ENCODE measurements at places on chromosomes 4 and X. TPM values are rescaled to one million over a fixed set of nuclear protein-coding genes. Genes with fewer than 3 reads are reported as not detected.

GRCh38 chrX:149647505-149647904, 15.9 kb upstream of the TMEM185A start:
- H3K27me3 ChIP-seq: peaks cover 6% of the 10 kb centered on the region
- no peaks in the 10 kb centered on the region for H3K4me1 ChIP-seq
- DNase-seq: no peak

DNA sequence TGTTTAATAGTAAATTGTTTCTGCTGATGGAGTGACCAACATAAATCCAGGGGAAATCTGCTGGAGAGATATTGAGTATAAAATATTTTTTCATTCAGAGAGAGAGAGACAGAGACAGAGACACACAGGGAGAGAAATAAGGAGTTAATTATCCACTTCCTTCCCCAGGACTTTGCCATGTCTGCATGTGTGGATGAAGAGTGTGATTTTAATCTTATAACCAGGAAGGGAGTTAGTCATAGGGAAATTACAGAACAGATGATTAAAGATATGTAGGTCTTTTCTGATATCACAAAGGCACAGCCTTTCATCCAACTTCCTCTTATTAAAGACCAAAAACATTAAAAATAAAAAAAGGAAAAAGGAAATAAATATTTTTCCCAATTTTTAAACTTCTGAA, 526.3 kb downstream of the SPRY1 start:
- peaks cover 15% of the 10 kb centered on the region for H3K4me1 ChIP-seq
- no peak overlapping the region for H3K4me3 ChIP-seq

The GUCY1A1 gene
- not detected for total RNA-seq

- H3K4me3 ChIP-seq: no peak overlapping the region
- H3K4me1 ChIP-seq: no peaks in the 10 kb centered on the region
- DNase-seq: peak; percentile 28
- H3K27me3 ChIP-seq: no peaks in the 10 kb centered on the region
These were observed 6.4 kb upstream of the FGG start for GRCh38 chr4:154618708-154619315.

The CT45A2 gene
- not detected for total RNA-seq

DNA sequence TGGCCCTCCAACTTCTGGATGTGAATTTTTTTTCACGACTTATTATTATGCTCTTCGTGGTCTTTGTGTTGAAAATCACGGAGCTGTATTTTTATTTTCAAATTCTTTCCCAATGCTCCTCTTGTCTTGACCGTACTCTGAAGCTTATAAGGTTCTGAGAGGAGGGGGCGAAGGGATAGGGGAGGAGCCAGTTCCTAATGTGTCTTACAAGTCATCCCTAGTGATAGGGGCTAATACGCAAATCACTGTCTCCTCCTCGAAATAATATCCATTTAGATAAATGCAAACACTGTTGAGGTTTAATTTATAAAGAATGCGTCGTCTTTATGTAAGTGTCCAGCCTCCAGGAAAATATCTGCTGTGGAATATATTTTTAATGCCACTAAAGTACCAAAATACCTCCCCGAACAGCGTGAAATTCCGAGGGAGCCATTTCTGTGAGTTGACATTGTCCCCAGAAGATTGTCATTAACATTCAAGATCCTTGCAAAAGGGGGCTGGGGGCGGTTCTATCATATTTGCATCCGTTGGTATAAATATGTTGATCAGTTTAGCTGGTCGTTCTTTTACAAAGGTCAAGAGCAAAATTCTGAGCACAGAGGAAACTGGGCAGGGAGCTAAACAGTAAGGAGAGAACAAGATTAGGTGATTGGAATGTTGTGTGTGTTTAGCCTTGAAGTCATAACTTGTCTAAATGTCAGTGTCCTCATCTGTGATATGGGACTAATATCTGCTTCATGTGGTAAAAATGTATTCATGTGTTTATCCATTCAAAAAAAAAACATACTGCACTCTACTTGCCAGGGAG, 3.7 kb upstream of the FAT1 start:
- DNase-seq: no peak
- H3K4me1 ChIP-seq: peaks cover 32% of the 10 kb centered on the region
- H3K27ac ChIP-seq: peak overlapping the region; percentile 94
- peaks cover 7% of the 10 kb centered on the region for H3K27me3 ChIP-seq
- peaks cover 28% of the 10 kb centered on the region for H3K36me3 ChIP-seq

- peaks cover 3% of the 10 kb centered on the region for H3K36me3 ChIP-seq
- no peak for DNase-seq
- H3K27me3 ChIP-seq: no peaks in the 10 kb centered on the region
These were observed 36.8 kb downstream of the BCOR start for GRCh38 chrX:40061005-40061404.

The SRP72 gene
- 161 TPM for total RNA-seq

DNA sequence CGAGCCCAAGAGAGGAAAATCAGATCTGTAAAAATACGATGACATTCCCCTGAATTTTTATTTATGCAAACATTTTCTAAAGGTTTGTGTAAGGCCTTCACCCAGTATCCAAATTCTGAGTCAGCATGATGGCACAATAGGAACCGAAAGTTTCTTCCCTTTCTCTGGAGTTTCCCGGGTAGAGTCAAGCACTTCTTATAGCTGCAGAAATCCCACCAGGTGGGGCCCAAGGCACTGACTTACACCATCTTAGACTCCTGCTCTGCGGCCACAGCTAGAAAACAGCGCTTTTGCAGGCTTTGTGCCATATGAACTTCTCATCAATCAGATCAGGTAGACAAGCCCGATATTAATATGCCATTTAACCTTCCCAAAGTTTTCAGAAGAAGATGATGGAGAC, 13.4 kb downstream of the LEF1 start:
- no peaks in the 10 kb centered on the region for H3K4me1 ChIP-seq
- no peak overlapping the region for H3K27ac ChIP-seq
- peaks cover 8% of the 10 kb centered on the region for H3K27me3 ChIP-seq
- H3K4me3 ChIP-seq: no peak overlapping the region
- no peaks in the 10 kb centered on the region for H3K36me3 ChIP-seq

- peaks cover 7% of the 10 kb centered on the region for H3K36me3 ChIP-seq
- DNase-seq: peak; percentile 64
- peak overlapping the region; percentile 51 for H3K4me3 ChIP-seq
- peak overlapping the region; percentile 48 for H3K27ac ChIP-seq
These were observed 35.4 kb downstream of the FABP2 start for GRCh38 chr4:119286377-119287002.

The PHOX2B gene
- total RNA-seq: not detected

The AMOT gene
- total RNA-seq: 0.10 TPM

DNA sequence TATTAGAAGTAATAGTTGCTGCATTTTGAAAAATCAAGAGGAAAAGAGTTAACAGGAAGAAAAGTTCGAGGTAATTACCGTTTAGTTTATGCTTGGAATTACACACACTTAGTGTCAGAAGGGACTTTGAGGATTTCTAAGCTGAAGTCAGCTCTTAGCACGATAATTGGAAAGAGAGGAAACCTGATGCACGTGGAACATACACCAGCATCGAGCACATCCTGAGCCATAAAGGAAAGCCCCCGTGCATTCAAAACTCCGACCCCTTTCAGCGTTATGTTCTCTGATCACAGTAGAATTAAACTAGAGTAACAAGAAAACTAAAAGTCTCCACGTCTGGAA, 400 bp upstream of the PAQR3 start:
- H3K27ac ChIP-seq: peak overlapping the region; percentile 57
- peaks cover 14% of the 10 kb centered on the region for H3K27me3 ChIP-seq
- H3K36me3 ChIP-seq: no peaks in the 10 kb centered on the region
- DNase-seq: no peak

DNA sequence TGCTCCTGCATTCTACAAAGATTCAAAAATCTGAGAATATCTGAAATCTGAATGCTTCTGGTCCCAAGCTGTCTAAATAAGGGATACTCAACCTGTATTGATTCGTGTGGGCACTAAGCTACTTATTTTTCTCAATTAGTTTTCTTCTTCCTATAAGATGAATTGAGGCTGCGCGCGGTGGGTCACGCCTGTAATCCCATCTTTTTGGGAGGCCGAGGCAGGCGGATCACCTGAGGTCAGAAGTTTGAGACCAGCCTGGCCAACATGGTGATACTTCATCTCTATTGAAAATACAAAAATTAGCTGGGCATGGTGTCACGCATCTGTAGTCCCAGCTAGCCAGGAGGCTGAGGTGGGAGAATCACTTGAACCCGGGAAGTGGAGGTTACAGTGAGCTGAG, 122.3 kb downstream of the PDLIM5 start:
- no peak overlapping the region for H3K4me3 ChIP-seq
- peaks cover 33% of the 10 kb centered on the region for H3K36me3 ChIP-seq
- H3K27ac ChIP-seq: no peak overlapping the region
- no peak for DNase-seq
- peaks cover 68% of the 10 kb centered on the region for H3K4me1 ChIP-seq

DNA sequence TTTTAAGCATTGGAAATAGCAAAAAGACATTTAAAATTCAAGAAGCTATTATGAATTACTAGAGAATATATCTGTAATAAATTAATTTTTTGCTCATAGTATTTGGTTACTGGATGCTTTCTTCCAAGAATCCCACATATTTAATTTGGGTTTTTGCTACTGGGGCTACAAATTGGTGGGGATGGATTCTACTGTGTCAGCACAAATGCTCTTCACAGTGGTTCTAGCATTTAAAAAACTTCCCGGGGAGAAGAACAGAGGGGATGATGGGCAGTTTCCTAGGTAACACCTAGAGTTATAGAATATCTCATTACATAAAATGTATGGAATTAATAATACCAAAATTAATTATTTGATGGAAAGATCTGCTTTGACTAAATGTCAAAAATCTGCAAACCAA, 68.9 kb upstream of the PRPS2 start:
- no peak overlapping the region for H3K27ac ChIP-seq
- no peak for DNase-seq
- H3K27me3 ChIP-seq: peaks cover 3% of the 10 kb centered on the region
- H3K4me1 ChIP-seq: no peaks in the 10 kb centered on the region
- no peaks in the 10 kb centered on the region for H3K36me3 ChIP-seq

DNA sequence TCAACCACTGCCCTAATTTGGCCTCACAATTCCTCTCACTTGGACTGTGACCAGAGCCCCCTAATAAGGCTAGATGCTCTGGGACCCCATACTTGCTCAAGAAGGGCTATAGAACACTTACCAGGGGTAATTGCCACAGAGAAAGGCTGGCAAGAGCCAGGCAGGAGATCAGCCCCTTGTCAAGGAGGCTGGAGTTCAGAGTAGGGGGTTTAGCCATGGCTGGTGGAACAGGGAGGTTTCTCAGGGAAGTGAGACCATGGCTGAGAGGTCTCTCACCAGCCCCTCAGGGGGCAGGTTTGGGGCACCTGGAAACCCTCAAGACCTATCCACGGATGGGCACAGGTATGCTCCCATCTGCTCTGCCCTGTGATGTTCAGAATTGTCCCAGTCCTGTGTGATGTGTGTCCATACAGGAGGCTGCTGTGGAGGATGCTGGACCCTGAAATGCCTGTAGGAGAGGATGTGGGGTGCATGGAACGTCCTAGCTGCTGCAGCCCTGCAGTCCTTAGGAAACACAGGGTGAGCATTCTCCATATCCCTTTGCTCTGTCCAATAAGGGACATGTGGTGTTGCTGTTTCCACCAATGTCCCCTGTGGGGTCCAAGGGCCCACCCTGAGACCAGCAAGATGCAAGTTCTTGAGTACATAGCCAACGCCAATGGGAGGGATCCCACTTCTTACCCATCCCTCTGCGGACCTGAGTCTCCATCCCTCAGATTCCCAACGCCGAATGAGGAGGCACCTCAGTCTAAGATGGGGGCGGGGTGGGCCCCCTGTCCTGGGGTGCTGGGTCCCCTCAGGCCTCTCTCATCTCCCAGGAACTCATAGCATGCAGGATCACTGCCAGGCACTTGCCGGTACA, 16.4 kb upstream of the HSFX1 start:
- H3K27me3 ChIP-seq: peaks cover 4% of the 10 kb centered on the region
- no peak overlapping the region for H3K4me3 ChIP-seq
- H3K36me3 ChIP-seq: no peaks in the 10 kb centered on the region
- no peak for DNase-seq
- H3K4me1 ChIP-seq: no peaks in the 10 kb centered on the region

DNA sequence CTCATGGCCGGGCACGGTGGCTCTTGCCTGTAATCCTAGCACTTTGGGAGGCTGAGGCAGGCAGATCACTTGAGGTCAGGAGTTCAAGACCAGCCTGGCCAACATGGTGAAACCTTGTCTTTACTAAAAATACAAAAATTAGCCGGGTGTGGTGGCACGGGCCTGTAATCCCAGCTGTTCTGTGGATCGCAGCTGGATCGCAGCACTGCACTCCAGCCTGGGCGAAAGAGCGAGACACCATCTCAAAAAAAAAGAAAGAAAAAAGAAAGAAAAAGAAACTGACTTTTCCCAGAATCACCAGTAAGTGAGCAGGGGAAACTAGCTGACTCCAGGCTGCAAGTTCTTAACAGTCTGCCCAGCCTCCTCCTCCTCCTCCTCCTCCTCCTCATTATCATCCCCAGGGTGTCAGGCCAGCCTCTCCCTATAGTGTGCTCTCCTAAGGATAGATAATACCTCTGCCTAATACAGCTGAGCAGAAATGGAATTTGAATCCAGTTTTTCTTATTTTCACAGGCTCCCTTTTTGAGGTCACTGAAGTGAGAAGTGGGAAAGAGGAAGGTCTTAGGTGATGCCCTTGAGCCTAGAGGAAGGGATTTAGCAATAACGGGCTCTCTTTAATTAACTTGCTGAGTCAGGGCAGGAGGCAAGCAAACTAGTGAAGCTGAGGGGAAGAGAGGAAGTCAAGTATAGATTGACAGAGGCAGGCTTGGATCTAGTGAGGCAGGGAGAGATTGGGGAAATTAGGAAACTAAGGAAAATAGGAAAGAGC, 11.8 kb upstream of the ELF2 start:
- peaks cover 11% of the 10 kb centered on the region for H3K4me1 ChIP-seq
- H3K27ac ChIP-seq: no peak overlapping the region
- no peaks in the 10 kb centered on the region for H3K27me3 ChIP-seq
- H3K4me3 ChIP-seq: no peak overlapping the region

GRCh38 chr4:52110171-52110570, 59.1 kb downstream of the SPATA18 start:
- H3K4me3 ChIP-seq: no peak overlapping the region
- DNase-seq: no peak
- H3K27me3 ChIP-seq: no peaks in the 10 kb centered on the region
- H3K27ac ChIP-seq: no peak overlapping the region

DNA sequence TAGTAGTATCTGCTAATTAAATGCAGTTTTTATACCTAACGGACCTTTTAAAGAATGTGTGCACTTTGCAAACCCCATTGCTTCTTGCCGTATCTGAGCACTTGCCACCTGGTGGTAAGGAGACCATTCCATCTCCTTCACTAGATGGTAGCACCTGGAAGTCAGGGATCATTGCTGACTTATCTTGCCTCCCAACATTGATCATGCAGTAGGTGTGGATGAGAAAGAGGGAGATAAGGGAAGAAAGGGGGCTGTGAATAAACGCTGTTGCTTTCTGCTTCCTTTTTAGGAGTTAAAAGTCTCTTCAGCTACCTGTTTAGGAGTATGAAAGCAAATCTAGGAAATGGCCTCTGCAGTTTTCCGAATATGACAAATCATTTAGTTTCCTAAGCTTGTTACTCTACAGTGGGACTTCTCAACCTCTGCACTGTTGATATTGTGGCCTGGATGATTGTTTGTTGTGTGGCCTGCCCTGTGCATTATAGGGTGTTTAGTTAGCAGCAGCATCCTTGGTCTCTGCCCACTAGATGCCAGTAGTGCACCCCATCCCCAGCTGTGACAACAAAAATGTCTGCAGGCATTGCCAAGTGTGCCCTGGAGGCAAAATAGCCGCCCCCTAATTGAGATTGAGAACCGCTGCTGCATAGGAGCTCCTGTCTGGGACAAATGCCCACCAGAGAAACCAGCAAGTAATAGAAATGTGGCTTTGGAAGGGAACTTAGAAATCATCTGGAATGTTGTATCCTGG, 38.8 kb downstream of the GAB1 start:
- no peaks in the 10 kb centered on the region for H3K27me3 ChIP-seq
- H3K4me1 ChIP-seq: peaks cover 33% of the 10 kb centered on the region
- no peaks in the 10 kb centered on the region for H3K36me3 ChIP-seq
- no peak overlapping the region for H3K4me3 ChIP-seq
- H3K27ac ChIP-seq: no peak overlapping the region
